ENCODE measurements at places on chromosomes 16 and 17.
A peak's percentile ranks its signal among the peaks of the same experiment; 100 is the strongest.

- no peak for DNase-seq
Measured at GRCh38 chr17:39845052-39845846, 18.9 kb downstream of the IKZF3 start.

DNA sequence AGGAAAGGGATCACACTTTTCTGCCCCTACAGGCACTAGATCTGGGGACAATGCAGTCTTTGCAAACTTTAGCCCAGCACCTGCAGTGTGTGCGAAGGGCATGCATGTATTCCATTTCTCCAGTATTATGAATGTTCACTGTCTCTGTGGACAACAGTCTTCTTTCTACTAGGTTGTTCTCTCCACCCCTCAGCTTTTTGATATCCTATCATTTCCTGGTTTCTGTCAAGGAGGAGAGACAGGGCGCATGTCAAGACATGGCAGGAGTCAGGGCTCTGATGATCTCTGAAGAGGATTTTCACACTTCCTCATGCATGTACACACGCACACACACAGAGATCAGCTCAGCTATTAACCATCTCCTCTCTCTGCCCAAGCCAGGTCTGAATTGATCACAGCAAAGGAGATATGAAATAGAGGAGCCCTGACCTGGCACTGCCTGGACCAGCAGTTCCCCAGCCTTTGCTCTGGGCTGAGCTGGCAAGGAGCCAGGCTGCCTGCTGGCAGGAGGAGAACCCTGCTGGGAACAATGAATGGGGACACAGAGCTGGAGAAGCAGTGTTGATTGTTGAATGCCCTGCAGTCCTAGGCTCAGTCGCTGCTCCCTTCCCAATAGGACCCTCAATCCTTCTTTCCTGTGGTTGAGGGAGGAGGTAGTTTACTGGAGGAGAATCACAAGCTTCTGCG, 2.6 kb downstream of the GPR179 start:
- no peak for DNase-seq

GRCh38 chr16:19432429-19432828, 14.7 kb downstream of the TMC5 start:
- no peak for DNase-seq

GRCh38 chr17:58285422-58285810, 4.7 kb upstream of the MPO start:
- no peak for DNase-seq

DNA sequence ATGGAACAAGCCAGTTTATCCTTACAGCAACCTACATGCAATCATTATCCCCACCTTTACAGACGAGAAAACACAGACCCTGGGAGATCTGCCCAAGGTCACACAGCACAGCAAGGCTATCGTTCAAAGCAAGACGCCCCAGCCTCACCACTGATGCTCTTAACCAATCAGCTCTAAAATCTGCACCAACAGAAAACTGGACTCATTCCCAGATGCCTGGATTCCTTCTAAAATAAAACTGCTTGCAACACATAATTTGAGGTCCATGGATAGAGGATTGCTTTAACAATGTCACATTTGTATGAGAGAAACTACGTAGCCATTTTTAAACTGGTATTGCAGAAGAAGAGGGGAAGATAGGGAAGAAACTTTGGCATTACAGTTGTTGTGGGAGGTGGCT, 6.8 kb downstream of the COTL1 start:
- no peak for DNase-seq

DNA sequence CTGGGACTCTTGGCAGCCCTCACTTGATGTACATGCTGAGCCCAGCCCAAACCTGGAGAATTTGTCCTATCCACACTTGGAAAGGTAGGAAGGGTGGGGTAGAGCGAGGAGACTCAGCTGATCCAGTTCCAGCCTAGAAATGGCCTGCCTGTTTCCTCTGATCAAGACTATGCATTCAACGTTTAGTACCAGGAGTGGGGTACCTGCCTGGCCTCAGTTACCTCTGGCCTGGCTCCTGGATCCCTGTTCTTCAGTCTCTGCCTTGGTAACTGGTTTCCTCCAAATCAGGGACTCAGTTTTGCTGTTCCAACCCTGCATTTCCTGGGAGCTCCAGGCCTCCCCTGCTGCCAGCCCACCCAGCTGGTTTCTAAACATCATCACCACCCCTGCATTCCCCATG, 233.5 kb downstream of the GSG1L start:
- no peak for DNase-seq

DNA sequence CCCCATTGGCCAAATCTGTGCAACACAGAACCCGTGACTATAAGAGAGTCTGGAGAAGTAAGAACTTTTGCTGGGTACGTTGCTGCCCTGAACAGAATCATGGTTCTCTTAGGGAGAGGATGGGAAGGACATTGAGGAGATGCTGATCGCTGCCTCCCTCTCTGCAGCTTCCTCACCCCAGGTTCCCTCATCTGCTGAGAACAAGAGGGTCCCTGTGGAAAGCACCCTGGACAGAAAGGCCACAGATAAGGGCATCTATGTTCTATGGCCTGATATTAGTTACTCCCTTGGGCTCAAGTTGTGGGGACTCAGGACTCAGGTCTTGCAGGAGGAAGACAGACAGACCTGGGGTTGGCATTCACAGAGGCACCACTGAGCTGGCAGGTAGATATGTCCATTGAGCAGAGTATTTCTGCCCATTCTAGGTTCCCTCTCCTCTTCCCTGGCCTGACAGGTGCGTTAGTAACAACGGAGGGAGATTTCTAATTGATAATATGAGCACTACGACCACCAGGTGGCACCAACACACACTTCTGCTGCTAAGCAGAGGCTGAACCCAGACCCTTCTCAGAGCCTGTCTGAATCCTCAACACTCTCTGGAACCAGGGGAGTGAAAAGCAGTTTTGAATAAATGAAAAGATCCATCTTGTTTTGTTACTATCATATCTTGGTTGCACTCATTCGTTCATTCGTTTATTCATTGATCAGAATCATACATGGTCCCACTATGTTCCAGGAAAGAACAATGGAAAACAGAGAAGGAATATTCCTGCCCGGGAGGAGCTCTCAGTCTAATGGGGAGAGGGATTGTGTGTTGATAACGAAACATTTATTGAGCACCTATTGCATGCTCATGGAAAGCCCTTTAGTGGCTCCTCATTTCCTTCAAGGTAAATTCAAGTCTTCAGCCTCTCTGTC, 56.4 kb downstream of the SLC6A2 start:
- peak; percentile 50 for DNase-seq

DNA sequence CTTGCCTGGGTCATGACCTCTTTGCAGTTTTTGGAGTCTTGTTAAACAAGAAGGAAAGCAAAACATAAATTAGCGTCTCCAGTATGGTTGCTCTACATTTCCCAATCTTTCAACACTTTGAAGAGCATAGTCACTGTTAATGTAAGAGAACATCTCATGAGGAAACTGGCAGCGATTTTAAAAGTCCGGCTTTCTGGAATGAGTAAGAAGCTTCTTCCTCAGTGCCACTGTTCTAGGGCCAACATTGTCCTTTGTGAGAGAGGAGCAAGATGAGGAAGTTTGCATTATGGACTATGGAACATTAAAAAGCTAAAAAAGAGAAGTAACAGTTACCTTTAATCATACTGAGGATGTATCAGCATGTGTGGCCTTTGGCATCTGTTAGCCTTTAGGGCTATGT, 73.1 kb downstream of the WNT3 start:
- DNase-seq, result no peak

- DNase-seq, result no peak
Measured at GRCh38 chr17:77072670-77073069, 68.1 kb upstream of the SEC14L1 start.

DNA sequence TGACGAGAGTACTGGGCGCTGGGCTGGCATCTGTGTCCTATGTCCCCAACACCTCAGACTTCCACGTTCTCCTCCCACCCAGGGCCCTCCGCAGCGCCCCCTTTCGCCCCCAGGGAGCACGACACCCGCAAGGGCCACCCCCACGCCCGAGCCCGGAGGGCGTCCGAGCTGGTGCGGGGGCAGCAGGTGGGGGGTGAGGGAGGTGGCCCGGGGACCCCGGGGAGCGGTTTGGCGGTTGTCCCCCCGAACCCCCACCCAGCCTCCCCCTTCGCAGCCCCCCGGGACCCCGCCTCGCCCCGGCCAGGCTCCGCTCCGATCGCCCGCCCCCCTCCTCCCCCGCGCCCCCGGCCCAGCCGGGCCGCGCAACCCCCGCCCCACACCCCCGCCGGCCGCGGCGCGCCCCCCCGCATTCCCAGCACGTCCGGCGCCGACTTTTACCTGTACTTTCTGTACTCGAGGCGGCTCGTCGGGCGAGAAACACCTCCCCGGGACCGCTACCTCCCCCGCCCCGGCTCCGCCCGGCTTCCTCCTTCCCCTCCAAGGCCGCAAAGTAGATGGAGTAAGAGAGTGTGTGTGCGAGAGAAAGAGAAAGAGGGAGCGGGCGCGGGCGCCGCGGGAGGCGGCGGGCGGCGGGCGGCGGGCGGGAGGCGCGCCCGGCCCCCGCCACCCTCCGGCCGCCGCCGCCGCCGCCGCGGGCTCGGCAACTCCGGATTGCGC, 901 bp downstream of the CDYL2 start:
- no peak for DNase-seq

DNA sequence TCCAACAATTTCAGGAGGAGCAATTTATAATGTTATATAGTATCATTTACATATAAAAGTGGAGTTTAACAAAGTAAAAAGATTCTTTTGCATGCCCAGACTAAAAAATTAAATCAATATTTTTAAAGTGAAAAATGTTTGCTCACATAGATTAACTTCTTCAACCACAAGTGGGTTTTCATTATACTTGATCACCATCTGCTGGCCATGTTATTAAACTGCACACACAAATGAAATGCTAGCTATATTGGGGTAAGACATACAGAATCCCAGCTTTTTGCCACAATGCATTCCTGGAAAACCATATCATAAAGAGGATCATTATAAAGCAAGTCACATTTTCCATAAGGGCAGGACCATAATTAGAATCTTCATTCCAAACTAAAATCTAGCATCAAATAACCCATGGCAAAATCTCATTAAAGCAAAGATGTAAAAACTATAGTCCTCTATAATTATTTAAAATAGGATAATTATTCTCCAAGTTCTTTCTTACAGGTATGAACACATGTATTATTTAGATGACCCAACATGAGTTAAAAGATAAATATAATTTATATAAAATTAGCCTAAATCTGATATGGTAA, 26.3 kb downstream of the CEP112 start:
- DNase-seq, result no peak

- no peak for DNase-seq
Measured at GRCh38 chr17:67980456-67980855, 15.8 kb downstream of the C17orf58 start.

- no peak for DNase-seq
Measured at GRCh38 chr17:74892013-74892841, 1.2 kb downstream of the FADS6 start.

GRCh38 chr17:32992321-32993033, 830 bp downstream of the SPACA3 start:
- no peak for DNase-seq

DNA sequence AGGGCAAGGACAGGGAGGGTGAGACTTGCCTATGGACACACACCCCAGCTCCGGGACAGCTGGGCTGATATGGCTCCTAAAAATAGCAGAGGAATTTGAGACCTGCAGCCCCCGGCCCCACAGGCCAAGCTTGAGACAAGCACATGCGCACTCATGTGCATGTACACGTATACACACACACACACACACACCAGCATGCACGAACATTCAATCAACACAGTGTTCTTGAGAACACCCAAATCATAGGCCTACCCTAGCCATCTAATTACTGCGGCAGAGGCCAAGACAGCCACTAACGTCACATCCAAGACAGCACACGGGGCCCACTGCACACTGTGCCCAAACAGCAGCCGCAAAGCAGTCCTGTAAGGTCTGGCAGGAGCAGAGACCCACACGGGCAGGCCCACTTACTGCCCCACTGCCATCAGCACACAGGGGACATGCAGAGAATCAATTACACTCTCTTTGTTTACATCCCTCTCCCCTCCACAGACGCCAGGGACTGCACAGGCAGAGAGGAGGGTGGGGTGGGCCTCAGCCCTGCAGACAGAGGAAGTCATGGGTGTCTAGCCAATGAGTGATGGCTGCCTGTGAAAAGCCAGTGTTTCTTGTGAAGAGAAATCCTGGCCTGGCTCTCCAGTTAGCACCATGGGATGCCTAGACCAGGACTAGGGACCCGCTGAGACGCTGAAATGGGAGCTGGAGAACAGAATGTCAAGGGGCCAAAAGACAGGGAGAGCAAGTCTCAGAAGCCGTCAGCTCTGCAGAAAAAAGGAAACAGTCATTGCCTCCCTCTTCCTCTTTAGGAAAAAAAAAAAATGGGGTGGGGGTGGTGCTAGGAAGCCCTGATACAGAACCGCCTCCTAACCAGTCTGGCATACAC, 39.3 kb downstream of the MYO18A start:
- DNase-seq, result no peak

DNA sequence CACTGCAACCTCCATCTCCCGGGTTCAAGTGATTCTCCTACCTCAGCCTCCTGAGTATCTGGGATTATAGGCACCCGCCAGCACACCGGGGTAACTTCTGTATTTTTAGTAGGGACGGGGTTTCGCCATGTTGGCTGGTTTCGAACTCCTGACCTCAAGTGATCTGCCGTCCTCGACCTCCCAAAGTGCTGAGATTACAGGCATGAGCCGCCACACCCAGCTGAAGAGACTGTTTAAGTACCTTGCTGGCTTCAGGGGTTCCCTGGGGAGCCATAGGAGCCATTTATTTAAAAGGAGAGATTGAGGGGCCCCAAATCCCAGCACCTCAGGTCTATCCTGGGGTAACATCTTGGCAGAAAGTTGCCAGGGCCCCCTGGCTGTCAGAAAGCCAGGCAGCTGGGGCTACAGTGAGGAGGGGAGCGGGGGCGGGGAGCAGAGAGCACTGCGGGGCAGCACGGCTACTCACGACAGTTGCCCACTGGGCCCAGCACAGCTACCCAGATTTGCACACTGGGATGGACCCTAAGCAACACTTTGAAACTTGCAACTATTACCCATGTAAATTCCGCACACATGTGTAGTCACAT, 1.6 kb downstream of the SNAI3 start:
- no peak for DNase-seq

GRCh38 chr16:51286272-51286671, 135.2 kb upstream of the SALL1 start:
- DNase-seq, result no peak

DNA sequence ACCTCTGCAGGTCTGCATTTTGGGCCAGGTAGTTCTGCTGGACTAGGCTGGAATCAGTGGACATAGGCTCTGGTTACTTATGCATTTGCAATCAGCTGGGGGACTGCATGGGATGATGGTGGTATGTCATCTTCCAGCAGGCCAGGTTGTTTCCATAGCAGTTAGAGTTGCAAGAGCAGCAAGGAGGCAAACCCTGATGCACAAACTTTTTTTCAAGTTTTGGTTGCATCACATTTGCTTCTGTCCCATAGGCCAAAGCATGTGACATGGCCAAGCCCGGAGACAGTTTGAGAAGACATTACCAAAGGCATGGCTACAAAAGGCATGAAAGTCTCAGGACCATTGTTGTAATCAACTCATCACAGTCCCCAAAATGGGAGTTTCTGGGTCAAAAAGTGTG, 58.2 kb downstream of the PRKCB start:
- no peak for DNase-seq

All from stimulated activated CD8-positive, alpha-beta memory T cell treated with anti-CD3 and anti-CD28 coated beads, Interleukin-7, amount 100 ng/mL, for 24 hours (primary cell).